ENCODE measurements at places on chromosomes 3 and 15.

GRCh38 chr15:70575231-70576226, 187.8 kb downstream of the UACA start:
- DNase-seq = no peak

- DNase-seq = no peak
Measured at GRCh38 chr3:128247666-128248409, 94.6 kb downstream of the EEFSEC start.

DNA sequence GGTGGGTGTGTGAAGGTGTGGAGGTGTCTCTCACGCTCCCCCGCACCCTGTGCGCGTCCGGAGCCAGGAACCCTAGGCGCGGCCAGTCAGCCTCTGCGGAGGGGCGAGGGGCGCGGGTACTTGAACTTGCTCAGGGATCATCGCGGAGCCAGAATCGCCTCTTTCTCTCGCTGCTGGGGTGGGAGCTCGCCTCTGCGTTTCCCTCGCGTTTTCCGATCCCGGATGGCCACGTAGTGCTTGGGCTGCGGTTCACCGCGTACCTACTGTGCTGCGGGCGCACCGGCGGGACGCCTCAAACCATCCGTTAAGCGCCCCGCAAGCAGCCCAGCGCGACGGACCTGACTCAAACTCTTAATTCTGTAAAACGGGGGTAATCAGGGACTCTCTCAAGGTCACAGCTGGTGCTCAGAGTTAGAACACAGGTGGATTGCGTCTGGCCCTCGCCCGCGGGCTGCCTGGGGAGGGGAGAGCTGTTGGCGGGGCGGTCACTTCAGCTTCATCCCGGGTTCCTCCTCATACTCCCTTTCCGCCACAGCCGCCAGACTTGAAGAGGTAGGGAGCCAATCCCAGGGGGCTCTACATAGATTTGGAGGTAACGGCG, 686 bp downstream of the MYRIP start:
- DNase-seq = no peak

GRCh38 chr15:90686435-90687218, 30.5 kb upstream of the BLM start:
- DNase-seq = no peak

DNA sequence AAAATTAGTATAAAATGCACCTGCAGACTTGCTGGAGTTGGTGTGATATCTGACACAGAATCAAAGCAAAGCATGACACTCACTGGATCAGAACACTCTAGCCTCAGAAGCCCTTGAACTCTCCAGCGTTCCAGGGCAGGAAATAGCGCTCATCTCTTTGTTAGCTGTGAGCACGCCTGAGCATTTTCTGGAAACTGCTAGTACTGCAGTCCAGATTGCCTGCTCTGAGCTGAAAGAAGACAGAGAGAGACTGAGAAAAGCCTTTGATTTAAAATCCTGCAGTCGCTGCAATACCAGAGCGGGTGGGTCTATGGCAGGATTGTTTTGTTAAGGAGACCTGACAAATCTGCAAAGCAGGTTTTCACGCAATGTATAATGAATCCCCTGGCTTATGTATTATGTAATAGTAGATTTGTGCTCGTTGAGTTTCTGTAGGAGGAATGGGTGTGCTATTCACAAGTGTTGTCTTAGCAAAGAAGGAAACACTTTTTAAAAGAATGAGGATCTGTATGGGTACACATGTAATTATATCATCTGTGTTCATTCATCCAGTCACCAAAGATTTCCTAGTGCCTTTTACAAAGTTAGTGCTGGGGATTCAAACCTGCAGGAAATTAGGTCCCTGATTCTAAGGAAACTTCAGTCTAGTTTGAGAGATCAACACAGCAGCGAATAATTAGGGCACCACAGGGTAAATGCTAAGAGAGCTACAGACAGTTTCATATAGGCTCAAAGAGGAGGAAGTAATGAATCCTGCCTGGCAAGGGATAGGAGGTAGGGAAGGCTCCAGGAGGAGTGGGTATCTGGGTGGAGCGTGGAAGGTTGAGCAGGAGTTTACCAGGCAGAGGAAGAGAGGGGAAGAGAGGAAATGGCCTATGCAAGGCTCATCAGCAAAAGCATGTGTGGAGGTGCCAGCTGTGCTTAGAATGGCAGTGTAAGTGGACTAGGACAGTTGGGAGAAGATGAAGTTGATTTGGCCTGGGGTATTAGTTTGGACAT, 26.1 kb upstream of the MGLL start:
- DNase-seq = no peak

GRCh38 chr15:38226608-38227266, 25.9 kb upstream of the SPRED1 start:
- DNase-seq = no peak

- no peak for DNase-seq
Measured at GRCh38 chr3:105040026-105040622, 326.6 kb upstream of the ALCAM start.

DNA sequence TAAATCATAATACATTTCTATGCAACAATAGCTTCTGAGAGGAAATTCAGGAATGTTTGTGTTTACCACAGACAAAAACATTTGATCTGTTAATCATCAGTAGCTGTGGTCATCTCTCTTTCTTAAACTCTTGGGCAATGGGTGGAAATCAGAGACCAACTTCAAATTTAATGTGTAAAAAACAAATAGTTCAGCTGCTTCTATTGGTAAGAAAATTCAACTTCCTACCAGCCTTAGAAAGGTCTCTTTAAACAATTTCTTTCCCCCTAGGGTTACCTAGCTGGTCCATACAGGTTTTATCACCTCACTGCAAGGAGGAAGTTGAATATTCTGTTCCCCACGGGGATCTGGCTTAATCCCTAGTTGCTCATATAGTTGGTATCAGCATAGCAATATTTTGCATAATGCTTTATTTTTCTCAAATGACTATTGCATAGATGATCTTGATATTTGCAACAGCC, 20.3 kb upstream of the PPP4R2 start:
- no peak for DNase-seq

DNA sequence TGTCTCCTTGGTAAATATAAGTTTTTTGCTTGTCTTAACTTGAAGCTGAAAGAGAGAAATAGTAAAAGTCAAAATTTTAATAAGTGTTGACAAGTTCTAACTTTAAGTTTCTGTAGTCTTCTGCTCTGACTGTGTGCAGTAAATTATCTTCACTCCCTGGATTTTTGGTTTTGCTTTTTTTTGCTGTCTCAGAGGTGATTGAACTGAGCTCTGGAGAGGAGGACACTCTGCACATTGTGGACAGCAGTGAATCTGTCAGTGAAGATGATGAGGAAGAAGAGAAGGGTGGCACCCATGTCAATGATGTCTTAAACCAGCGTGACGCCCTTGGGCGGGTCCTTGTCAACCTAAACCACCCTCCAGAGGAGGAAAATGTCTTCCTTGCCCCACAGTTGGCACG, 40.5 kb upstream of the TEX264 start:
- DNase-seq = no peak

- no peak for DNase-seq
Measured at GRCh38 chr3:171023566-171023965, 3.0 kb downstream of the SLC2A2 start.

- DNase-seq = peak; percentile 76
Measured at GRCh38 chr3:177150970-177151627, 46.2 kb downstream of the TBL1XR1 start.

DNA sequence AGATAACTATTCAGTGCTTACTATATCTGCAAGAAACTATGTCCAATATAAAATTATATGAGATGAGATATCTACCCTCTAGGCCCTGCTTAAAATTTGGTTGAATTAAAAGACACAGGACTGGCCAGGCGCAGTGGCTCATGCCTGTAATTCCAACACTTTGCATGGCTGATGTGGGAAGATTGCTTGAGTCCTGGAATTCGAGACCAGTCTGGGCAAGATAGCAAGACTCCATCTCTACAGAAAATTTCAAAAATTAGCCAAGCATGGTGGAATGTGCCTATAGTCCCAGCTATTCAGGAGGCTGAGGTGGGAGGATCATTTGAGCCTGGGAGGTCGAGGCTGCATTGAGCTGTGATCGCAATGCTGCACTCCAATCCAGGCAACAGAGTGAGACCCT, 303.7 kb upstream of the UBE2E2 start:
- no peak for DNase-seq

DNA sequence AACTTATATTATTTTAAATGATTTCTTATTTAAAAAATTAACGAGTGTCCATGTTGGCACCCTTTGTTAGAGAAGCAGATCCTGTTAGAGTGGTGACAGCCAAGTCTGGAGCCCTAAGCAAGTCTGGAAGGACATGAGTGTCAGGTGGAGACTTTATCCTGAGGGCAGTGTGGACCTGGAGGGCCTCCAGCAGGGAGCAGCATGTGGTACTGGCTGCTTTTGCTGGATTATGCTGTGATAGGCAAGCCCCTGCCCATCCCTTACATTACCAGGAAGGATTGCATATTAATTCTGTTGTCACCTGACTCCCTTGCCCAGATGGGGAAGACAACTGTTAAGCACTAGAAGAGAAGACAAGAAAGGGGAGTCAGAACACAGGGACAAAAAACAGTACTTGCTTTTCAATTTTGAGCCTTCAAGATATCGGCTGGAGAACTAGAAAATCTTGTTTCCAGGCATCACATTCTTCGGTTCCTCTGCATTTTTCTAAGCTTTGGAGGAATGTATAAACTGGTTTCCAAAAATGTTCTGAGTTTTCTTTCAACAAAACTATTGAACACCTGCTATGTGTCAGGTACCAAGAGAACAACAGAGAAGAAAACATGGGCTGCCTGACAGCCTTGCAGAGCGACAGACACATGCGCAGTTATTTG, 22.7 kb downstream of the ZNF860 start:
- no peak for DNase-seq

GRCh38 chr15:101810876-101811275, 1.1 kb upstream of the OR4F15 start:
- no peak for DNase-seq

DNA sequence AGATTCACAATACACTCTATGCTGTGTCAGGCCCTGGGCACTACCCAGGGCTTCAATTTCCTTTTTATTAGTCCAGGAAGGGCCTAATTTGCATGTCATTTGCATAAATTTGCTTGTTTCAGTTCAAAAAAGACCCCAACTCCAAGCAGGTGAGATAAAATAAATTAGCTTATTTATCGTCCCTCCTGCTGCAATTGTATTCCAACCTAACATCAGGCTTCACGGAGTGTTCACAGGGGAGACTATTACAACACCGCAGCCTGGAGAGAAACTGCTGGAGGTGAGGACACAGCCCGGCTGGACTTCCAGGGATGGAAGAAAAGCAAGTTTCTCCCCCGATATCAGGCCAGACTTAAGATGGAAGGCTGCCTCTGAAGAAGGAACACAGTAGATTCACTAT, 62.8 kb downstream of the MEGF11 start:
- no peak for DNase-seq

DNA sequence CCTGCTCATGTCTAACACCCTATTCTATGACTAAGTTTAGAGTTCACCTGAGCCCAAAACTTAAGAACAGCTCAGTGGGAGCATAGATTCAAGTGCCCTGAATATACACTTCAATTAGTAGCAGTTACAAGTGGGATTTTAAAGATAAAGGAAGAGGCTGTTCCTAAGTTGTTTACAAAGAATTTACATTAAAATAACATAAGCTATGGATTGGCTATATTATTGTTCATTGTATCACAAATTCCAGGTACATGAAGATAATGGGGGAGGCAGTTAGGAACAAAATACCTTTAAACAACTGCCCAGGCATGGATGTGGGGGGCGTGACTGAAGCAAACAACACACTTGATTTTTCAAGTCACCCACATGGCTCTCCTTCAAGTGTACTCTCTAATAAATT, 52.7 kb downstream of the ROPN1B start:
- no peak for DNase-seq

- DNase-seq = no peak
Measured at GRCh38 chr15:56971571-56971970, 53.1 kb downstream of the TCF12 start.

DNA sequence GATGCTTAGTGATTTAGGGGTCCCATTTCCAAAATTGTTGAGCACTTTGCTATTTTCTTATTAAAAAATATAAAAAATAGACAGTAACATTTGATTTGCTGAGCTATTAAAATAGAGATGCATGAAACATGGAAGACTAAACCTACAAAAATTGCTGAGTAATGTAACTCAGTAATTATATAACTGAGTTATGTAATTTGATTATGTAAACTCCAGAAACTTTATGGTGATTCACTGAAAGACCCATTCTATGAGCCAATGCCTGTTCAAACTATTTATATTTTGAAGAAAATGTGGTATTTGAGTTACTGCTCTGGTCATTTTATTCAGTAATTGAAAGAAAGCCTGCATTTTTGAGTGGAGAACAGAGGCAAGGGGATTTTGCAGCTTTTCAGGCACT, 1221.5 kb upstream of the ALCAM start:
- DNase-seq = no peak

- no peak for DNase-seq
Measured at GRCh38 chr3:26515351-26515750, 107.2 kb upstream of the LRRC3B start.

- no peak for DNase-seq
Measured at GRCh38 chr15:72916897-72917296, 133.3 kb upstream of the ADPGK start.

DNA sequence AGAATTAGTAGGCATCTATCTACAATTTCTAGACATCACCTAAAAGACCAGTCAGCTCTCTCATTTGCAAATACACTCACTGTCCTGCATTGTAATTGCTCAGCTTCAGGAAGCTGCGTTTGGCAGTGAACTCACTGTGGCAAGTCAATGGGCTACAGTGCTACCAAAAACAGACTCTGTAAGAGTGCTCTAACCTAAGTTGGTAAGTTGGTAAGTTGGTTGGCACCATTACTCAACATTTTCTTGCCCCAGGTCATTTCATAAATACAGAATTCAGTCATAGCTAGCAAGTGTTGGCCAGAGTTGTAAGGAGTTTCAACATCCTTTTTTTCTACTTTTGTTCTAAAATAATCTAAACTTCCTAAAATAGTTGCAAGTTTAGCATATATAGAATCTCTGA, 466.3 kb downstream of the NAALADL2 start:
- no peak for DNase-seq

- DNase-seq = no peak
Measured at GRCh38 chr15:60004846-60005351, 788 bp downstream of the FOXB1 start.

All from T-helper 2 cell (primary cell).